Epithelial cell of umbilical artery (primary cell): ENCODE measurements at places on chromosomes 1 and 21. TPM values are rescaled to one million over a fixed set of nuclear protein-coding genes. Genes with fewer than 3 reads are reported as not detected.

Gene ANKRD65
- under 0.01 TPM in 1 of 2 replicates, not detected in the other for total RNA-seq

Gene CD1C
- total RNA-seq: not detected in 2 replicates

Gene FOXO6
- 0.30 and 0.32 TPM in 2 replicates for total RNA-seq

Gene C1orf94
- total RNA-seq: not detected in 2 replicates

Gene UQCRHL
- 0.76 and 2.9 TPM in 2 replicates for total RNA-seq

Gene APCS
- total RNA-seq: not detected in 2 replicates

Gene CFAP45
- 1.5 and 1.9 TPM in 2 replicates for total RNA-seq

Gene OR2L8
- under 0.01 and 0.30 TPM in 2 replicates for total RNA-seq

Gene PPIAL4G
- not detected in 2 replicates for total RNA-seq

Gene RPS6KA1
- 11.4 and 28.9 TPM in 2 replicates for total RNA-seq

Gene TOR1AIP1
- 23.7 and 29.8 TPM in 2 replicates for total RNA-seq

Gene PRR9
- total RNA-seq: not detected in 2 replicates

Gene PDZK1IP1
- total RNA-seq: not detected in 2 replicates

Gene SPRR1A
- not detected in 2 replicates for total RNA-seq

Gene GJA4
- 31.5 and 45.5 TPM in 2 replicates for total RNA-seq

Gene CCDC30
- total RNA-seq: 0.32 and 0.46 TPM in 2 replicates

Gene MXRA8
- 1.6 and 2.1 TPM in 2 replicates for total RNA-seq

Gene MROH9
- total RNA-seq: not detected in 2 replicates

Gene CIART
- total RNA-seq: 0.61 and 0.65 TPM in 2 replicates

Gene PROK1
- total RNA-seq: not detected in 2 replicates

Gene MAP3K21
- 0.65 and 1.2 TPM in 2 replicates for total RNA-seq

Gene HTR1D
- total RNA-seq: 0.32 and 1.1 TPM in 2 replicates

Gene FMO1
- total RNA-seq: not detected in 2 replicates

Gene NR5A2
- total RNA-seq: 4.5 and 14.3 TPM in 2 replicates

Gene LMNA
- total RNA-seq: 758 and 890 TPM in 2 replicates

Gene CDK11A
- 12.7 and 14.1 TPM in 2 replicates for total RNA-seq

Gene HMGCS2
- not detected in 2 replicates for total RNA-seq

Gene VASH2
- total RNA-seq: 0.30 and 0.32 TPM in 2 replicates

Gene FAM89A
- total RNA-seq: 24.7 and 37.1 TPM in 2 replicates

Gene ERVH48-1
- total RNA-seq: not detected in 2 replicates
